ENCODE measurements at places on chromosomes 1 and 21.
A peak's percentile ranks its signal among the peaks of the same experiment; 100 is the strongest.

- no peak for DNase-seq
Observed at GRCh38 chr1:15075817-15076216, 77.7 kb upstream of the TMEM51 start.

DNA sequence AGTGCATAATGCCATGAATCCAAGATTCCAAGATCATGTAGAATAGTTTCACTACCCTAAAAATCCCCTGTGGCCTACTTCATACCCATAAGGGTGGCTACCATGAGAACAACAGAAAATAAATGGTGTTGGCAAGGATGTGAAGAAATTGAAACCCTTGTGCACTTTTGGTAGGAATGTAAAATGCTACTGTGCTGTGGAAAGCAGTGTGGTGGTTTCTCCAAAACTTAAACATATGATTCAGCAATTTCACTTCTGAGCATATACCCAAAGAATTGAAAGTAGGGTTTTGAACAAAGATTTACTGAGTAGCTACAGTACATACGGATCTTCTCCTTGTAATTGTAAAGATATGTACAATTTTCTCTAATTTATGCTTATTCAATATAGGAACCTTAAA, 16.0 kb downstream of the FNBP1L start:
- no peak for DNase-seq

- DNase-seq, result no peak
Observed at GRCh38 chr21:33666153-33666552, 23.9 kb downstream of the ITSN1 start.

- no peak for DNase-seq
Observed at GRCh38 chr1:23979387-23979880, 693 bp downstream of the SRSF10 start.

DNA sequence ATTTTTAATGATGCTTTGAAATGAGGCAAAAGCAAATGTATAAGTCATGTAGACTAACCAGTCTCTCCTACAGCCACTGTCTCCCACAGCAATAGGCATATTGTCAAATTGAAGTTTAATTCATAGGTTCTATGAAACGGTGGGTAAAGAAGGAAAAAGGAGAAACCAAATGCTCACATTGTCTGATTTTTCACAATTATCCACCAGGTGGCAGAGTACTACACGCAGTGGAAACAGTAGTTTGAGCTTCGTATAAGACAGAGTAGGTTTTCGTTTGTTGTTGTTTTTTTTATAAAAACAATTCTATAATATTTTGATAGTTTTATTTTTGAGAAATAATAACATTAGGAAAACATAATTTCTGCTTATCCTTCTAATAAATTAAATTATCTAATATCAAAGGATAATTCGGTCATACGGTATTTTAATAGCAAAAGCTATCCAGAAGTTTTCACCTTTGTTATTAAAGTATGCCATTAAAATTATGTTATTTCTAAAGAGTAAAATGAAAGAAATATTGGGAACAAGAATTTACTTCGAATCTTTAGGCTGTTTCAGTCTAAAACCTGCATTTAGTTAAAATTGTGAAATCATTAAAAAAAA, 39.1 kb downstream of the TYW3 start:
- DNase-seq, result no peak

- no peak for DNase-seq
Observed at GRCh38 chr1:171999756-172000155, 158.5 kb downstream of the DNM3 start.

DNA sequence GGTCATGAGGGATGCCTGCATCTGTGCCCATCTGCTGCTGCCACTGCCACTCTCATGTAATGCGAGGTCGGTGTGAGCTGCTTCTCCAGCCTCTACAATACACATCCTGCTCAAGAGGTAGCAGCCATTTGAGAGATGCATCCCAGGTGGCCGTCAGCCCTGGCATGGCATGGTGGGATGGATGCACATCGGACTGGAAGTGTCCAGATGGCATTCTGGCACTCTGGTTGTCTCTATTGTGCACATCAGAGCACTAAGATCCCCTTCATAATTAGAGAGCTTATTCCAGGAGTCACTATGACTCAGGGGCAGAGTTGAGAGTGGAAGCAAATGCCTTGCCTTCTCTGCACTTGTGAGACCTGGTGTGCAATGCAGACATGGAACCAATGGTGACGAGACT, 3.8 kb downstream of the STRIP1 start:
- no peak for DNase-seq

DNA sequence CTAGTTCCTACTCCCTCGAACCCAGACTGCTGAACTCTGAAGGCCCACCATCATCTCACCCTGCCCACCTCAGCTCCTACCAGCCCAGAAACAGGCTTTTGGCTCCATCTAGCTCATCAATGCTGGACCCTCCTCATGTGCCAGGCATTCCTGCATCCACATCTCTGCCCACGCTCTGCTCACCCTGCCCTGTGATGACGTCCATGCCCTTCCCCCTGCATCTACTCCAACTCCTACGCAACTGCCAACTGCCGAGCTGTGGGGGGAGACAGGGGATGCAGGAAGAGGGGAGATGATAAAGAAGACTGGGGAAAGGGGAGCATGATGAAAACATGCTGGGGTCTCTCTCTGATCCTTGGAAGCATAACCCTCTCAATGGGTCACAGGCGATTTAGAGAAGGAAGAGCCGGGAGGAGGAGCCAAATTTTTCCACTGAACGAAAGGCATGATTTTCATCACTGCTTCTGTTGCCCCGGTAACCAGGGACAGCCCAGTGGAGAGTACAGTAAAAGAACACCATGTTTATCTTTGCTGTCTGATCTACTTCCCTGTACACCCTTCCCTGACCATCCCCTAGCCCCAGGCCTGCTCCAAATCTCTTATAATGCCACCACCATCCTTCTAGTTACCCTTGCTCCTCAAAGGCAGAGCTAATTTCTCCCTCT, 44.3 kb downstream of the CD34 start:
- peak; percentile 69 for DNase-seq

DNA sequence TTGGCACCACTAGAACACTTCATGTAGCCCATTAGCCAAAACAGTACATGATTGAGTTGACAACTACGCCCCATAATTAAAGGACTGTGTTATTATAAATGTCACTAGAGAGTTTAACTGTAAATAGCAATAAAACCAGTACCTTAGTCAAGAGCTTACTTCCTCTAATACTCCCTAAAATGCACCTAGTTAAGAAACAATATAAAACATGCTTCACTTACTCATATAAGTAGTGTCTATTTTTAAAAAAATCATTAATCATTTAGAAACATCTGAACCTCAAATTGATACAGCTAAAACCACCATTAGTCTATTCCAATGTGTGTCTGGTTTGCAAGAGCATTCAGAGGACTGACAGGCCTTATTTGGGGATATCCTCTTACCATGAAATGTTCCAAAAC, 25.3 kb downstream of the PTP4A2 start:
- no peak for DNase-seq

GRCh38 chr1:182143825-182144645, 82.5 kb upstream of the ZNF648 start:
- DNase-seq, result peak; percentile 77

GRCh38 chr1:43954036-43954435, 7.3 kb downstream of the IPO13 start:
- no peak for DNase-seq

- peak; percentile 24 for DNase-seq
Observed at GRCh38 chr21:45382697-45382997, 22.3 kb upstream of the COL18A1 start.

DNA sequence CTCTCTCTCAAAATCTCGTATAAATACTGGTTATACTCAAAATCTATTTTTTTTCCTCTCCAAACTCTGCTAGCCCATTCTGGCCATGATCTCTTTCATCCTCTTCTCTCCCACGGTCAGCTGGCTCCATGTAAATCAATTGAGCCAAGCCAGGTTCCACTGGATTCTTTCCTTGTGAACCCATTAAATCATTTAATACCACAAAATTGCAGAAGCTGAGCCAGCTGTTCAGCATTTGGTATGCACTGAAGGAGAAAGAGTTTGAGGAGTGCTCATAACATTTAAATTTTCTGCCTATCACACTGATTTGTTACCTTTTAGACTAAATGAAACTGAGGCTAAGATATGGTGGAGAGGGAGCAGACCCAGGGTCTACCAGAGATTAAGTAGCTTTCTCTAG, 29.1 kb upstream of the TADA1 start:
- no peak for DNase-seq

DNA sequence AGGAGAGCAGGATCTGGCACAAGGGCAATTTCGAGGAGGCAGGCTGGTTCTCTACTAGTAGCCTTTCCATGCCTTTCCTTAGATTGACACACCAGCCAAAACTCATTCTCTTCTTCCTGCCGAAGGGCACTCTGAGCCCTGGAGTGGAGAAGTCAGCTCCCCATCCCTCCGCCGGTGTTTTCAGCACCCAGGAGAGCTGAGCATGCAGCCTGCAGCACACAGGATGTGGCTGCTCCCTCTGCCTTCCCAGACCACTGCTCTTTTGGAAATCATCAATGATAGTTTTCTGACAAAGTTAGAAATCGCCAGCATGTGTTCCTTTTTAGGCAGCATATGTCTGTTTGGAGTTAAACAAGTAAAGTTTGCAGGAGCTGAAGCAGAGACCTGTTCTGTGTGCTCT, 11.7 kb downstream of the RNU5D-1 start:
- DNase-seq, result no peak

DNA sequence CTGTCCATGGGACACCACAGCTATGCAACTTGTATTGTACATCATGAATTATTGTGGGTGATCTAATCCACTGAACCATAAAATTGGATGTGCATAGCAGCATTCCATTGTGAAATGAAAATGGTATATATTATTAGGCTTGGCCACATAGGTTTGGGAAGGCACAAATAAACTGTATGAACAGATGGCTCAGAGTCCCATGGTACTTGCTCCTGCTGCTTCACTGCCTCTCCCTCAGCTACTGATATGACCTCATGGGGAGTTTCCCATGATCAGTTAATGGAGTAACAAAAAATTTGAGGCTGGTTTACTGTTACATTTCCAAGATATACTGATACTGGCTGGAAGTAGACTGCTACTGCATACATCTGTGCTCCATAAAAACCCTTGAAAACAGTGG, 152.7 kb upstream of the NEGR1 start:
- DNase-seq, result no peak

GRCh38 chr1:222417264-222417663, 130.6 kb downstream of the HHIPL2 start:
- no peak for DNase-seq

- no peak for DNase-seq
Observed at GRCh38 chr1:8651962-8652361, 165.5 kb downstream of the RERE start.

- DNase-seq, result no peak
Observed at GRCh38 chr1:92505015-92505692, 18.4 kb upstream of the GFI1 start.

GRCh38 chr1:164787834-164788231, 228.8 kb downstream of the PBX1 start:
- no peak for DNase-seq

GRCh38 chr1:10559386-10559785, 84.6 kb downstream of the PEX14 start:
- DNase-seq, result no peak

- DNase-seq, result no peak
Observed at GRCh38 chr1:24022581-24023361, 42.6 kb upstream of the SRSF10 start.

- no peak for DNase-seq
Observed at GRCh38 chr1:45394342-45394741, 54.1 kb upstream of the MUTYH start.

DNA sequence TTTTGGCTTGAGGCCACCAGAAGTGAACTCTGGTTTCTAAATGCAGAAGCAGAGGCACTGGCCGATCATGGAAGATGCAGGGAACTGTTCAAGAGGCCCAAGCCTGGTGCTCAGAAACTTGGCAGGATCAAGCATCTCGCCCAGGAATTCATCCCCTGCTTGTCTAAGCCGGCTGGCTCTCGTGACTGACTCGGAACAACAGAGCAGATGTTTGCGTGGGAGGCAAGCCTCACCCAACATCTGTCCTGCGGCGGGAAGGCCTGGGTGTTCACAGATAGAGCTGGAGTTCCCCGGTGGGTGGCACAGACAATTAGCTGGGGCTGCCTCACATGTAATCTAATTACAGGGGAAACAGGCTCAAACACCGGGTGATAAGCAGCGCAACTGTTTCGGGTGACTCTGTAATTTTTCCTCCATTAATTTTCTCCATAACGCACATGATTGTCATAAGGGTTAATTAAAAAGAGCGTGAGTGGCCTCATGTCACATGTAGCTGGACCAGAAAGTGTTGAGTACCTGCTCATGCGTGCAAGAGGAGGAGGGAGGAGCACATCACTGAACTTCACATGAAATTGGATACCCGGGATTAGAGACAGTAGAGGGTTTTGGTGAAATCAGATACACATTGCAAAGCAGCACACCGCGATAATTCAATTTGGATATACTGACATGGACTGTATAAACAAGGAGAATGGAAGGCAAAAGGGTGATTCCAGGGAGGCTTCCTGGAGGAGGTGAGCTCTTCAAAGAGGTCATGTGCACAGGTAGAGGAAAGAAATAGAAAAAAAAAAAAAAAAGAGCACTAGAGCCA, 180.0 kb downstream of the ETS2 start:
- DNase-seq, result peak; percentile 85

DNA sequence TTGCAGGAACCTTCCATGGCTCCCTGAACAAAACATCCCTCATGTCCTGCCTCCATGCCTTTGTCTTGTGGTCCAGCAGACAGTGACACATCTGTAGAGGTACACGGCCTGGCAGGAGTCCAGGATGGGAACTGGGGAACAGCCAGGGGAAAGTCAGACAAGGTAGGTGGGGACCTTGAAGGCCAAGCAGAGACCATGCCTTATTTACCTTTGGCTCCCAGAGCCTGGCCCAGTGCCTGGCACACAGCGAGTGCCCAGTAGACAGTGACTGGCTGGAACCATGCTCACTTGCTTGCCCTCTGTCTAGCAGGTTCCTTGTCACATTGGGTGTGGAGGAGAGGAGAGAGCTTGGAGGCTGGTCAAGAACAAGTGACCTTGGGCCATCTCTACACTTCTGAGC, 81.0 kb downstream of the BCAR3 start:
- no peak for DNase-seq

DNA sequence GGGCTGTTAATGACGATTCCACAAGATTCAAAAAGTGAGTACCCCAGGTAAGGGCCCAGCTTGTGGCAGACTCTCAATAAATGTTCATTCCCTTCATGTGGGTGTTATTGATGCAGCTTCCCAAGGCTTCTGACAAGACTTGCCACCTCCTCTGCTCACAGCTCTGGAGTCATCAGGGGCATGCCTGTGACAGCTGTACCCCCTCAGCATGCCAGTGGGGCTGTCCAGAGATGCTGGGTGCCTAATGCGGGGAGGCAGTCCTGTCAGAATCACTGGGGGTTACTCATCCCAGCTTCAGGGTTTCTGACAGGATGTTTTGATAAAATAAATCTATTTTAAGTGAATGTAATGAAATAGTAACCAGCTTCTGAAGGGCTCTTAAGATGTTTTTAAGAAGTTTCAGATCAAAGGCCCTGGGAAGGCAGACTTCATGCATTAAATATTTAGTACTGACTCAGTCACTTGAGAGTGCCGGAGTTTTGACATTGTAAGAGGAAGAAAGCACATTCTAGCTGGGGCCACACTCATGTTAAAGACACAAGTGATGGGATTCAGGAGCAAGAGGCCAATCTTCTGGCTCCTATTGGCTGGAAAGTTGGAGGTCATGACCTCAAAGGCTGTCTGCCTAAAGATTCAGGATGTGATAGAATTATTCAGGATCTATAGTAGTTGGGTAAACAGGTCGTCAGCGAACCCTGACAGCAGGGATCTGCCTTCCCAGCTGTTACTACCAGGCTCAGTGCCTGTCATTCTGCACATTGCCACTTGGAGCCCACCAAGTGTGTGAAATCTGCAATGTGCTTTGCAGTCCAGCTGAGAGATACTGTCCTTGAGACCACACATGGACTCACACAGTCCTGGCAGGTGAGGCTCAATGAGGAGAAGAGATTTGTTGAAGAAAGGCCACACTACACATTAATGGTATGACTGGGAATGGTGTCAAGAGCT, 239.6 kb upstream of the BEND5 start:
- DNase-seq, result no peak

GRCh38 chr1:23792151-23792945, 1.4 kb downstream of the LYPLA2 start:
- DNase-seq, result no peak
